ENCODE measurements at places on chromosomes 2 and 18.

GRCh38 chr2:233849607-233850271 is 4.6 kb downstream of the HJURP start:
- DNase-seq: no peak

GRCh38 chr2:675982-676646 is 1.1 kb downstream of the TMEM18 start:
- DNase-seq: no peak

DNA sequence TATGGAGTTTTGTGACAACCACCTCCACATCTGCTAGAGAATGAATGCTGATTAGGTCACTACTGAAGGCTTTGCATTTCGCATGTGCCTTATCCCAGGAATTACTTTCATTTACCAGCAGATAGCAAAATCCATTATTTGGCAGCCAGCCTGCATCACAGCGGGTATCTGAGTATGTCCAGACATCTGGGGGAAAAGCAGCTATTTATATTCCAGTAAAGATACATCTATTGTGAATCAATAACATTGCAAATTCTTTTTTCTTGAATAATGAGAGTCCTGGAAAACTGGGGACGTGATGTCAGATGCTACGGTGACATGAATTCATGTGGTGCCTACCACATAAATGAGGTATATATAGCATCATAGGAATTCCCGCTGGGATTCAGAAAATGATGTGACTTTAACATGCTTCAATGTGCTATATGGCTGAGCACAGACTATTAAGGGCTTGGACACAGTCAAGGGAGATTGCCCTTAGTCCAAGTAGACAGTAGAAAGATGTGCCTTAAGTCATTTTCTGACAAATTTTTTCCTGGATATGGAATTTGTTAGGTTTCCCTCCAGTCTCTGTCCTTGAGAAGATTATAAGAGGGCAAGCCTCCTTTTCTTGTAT is 84.2 kb upstream of the CD302 start:
- no peak for DNase-seq

- no peak for DNase-seq
Observed at GRCh38 chr2:215137741-215138340, 585 bp downstream of the ABCA12 start.

DNA sequence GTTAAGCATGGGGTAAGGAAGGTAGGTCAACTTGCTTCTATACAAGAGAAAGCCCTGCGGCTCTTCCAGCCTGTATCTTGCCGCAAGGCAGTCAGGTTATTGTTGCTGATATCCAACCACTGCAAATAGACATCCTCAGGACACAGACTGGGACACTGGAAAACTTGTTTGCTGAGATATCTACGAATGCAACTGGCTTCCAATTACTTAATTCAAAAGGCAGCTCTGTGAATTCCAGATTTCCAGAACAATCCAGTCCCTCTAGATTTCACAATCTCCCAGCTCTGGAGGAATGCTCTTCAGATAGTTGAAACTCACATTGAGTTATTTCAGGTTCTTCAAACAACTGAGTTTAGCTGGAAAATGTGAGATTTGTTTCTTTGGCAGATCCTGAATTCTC is 34.6 kb upstream of the SP9 start:
- no peak for DNase-seq

DNA sequence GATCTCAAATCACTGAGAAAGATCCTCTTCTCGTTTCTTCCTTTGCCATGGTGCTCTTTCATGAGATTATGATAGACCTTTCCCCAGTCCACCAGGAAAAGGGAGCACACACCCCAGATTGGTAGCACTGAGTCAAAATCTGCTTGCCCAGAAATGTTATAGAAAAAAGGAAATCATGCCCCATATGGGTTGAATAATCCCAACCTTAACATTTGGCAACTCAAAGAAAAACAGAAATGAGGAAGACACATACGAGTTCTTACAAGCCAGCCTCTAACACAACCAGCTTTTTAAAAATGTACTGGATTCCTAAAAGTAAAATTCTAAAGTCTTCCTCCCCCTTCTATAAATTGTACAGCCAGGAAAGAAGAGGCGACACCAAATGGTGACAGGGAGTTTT is 103.0 kb downstream of the ANKRD44 start:
- no peak for DNase-seq
